ENCODE measurements at places on chromosomes 11 and 22.

DNA sequence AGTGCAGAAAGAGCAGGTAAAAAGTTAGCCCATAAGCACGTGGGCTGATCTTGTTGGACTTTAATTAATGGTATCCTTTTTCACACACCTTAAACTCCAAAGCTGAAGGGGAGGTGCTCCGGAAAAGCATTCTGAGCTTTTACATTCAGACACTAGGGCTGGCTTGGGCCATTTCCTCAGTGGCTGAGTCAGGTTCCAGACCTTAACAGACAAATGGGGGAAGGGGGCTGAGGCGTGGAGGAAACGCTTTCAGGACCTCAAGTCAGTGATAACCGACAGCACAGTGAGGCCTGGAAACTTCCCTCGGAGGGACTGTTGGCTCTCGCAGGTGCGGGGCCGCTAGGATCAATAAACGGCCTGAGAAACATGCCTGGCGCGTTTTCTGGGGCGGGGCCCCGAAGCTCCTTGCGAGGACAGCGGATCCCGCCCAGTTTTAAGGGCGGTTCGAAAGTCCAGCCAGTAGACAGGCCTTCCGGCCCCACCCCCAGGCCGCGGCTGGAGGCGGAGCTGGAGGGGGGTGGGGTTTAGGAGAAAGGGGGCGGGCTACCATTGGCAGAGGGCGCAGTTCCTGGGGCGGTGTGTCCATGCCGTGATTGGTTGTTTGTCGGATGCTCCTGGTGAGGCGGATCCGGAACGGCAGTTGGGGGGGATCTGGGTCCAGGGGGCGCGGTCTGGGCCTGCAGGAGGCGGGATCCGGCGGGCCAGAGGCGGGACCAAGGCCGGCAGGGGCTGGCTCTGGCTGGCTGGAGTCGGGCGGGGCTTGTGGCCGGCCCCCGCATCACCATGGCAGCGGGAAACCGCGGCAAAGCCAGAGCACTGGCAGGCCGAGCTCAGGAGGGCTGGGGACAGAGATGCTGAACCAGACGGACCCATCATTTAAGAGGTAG lies 8.0 kb downstream of the C11orf52 start:
- DNase-seq = peak; percentile 98

DNA sequence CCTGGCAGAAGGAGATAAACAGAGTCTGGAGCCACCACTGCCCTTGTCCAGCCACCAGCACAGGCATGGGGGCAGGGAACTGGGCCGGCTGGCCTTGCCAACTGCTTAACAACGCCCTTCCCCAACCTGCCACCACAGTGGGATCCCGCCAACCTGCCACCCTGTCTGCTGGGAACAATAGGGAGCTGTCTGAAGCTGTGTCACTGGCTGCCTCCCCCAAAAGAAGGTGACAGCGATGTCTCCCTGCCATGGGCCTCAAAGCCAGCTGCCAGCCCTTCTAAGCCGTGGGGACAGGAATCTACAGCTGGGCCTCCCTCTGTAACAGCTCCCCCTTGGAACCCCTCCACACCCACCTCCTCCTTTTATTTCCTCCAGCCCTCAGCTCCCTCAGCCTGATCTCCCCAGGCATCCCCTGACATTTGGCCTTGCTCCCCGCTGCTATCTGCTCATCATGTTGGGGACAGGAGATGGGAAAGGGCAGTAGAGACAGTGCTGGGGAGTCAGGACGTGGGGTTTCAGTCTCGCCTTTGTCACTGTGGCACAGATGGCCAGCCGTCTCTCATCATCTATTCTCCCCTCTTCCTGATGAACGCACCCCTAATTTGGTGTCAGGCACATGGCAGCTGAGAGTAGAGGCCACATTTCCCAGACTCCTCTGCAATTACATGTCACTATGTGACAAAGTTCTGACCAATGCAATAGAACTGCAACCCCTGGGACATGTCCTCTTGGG lies 51.3 kb upstream of the PRDM11 start:
- DNase-seq = no peak

DNA sequence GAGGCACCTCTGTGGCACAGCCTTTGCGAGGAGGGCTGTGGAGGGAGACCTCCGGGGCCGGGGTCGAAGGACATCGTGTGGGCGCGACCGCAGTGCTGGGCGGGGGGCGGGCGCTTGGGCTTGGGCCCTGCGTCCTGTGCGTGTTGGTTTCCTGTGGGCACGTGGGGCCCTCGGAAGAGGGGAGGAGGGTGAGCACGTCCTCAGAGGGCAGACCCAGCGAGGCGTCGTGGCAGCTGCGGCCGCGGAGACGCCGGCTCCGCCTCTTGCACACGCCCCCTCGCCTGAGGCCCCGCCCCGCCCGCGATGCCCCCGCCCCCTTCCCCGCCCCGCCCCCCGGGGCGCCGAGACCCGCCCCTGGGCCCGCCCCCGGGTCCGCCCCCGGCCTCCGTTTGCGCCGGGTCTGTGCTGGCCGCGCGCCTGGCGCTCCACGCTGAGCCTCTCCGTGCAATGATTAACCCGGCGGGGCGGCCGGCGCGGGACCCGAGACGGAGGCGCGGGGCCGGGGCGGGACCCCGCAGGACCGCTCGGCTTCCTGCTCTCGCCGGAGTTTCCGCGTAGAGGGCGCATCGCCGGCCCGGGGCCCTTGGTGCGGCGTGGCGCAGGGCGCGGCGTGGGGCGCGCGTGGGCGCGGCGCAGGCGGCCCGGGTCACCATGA lies at the start of gene PRR5:
PRR5 (plus strand) TSS at position 381 of the 655 bp plus-strand sequence; CDS start at position 652, 271 bp downstream.
- DNase-seq = peak; percentile 91

- DNase-seq = no peak
Observed at GRCh38 chr11:114315749-114316368, 19.7 kb downstream of the NNMT start.
